Bronchial smooth muscle cell (primary cell): ENCODE measurements at places on chromosomes 1 and 21. TPM values are rescaled to one million over a fixed set of nuclear protein-coding genes. Genes with fewer than 3 reads are reported as not detected.

RHCE gene
- 1.5 and 1.6 TPM in 2 replicates for total RNA-seq

TSPAN2 gene
- total RNA-seq = not detected in 2 replicates

GPR137B gene
- total RNA-seq = 9.6 and 15.2 TPM in 2 replicates

CYP4A11 gene
- not detected in 2 replicates for total RNA-seq

IL20 gene
- not detected in 2 replicates for total RNA-seq

TCHHL1 gene
- not detected in 2 replicates for total RNA-seq

FAM72D gene
- total RNA-seq = 0.09 and 0.47 TPM in 2 replicates

CHIT1 gene
- not detected in 2 replicates for total RNA-seq

PCSK9 gene
- total RNA-seq = 0.94 and 1.1 TPM in 2 replicates

DCDC2B gene
- not detected in 2 replicates for total RNA-seq

FAM20B gene
- total RNA-seq = 36.6 and 36.9 TPM in 2 replicates

MX2 gene
- total RNA-seq = 0.34 and 0.63 TPM in 2 replicates

GPR37L1 gene
- under 0.01 TPM in 1 of 2 replicates, not detected in the other for total RNA-seq

NCMAP gene
- not detected in 2 replicates for total RNA-seq

SLAMF1 gene
- total RNA-seq = not detected in 2 replicates

COL6A2 gene
- 1,128 and 2,830 TPM in 2 replicates for total RNA-seq

U2AF1 gene
- total RNA-seq = 9.5 and 15.1 TPM in 2 replicates

CRNN gene
- total RNA-seq = under 0.01 and 0.09 TPM in 2 replicates

CR2 gene
- not detected in 2 replicates for total RNA-seq

PEAR1 gene
- total RNA-seq = 0.09 and 2.5 TPM in 2 replicates

SPATA46 gene
- total RNA-seq = not detected in 2 replicates

NCF2 gene
- 0.16 and 0.17 TPM in 2 replicates for total RNA-seq

LCE3D gene
- not detected in 2 replicates for total RNA-seq

ADAMTS5 gene
- total RNA-seq = 5.4 and 7.7 TPM in 2 replicates

ST6GALNAC5 gene
- total RNA-seq = under 0.01 TPM in 1 of 2 replicates, not detected in the other

AMY2A gene
- 0.09 TPM in 1 of 2 replicates, not detected in the other for total RNA-seq

RSPO1 gene
- total RNA-seq = 0.16 and 1.8 TPM in 2 replicates

FMOD gene
- 3.6 and 20.5 TPM in 2 replicates for total RNA-seq

KCNH1 gene
- not detected in 2 replicates for total RNA-seq

OR2T2 gene
- total RNA-seq = not detected in 2 replicates

RNU1-4 gene
- total RNA-seq = 2,114 and 10,807 TPM in 2 replicates

RNF207 gene
- 10.1 and 17.1 TPM in 2 replicates for total RNA-seq

PYGO2 gene
- total RNA-seq = 4.6 and 10.6 TPM in 2 replicates

LCE3A gene
- total RNA-seq = not detected in 2 replicates

CD2 gene
- not detected in 2 replicates for total RNA-seq

BTBD8 gene
- 4.1 and 4.7 TPM in 2 replicates for total RNA-seq

IL22RA1 gene
- 0.09 TPM in 1 of 2 replicates, not detected in the other for total RNA-seq

BCAN gene
- total RNA-seq = not detected in 2 replicates

TMEM54 gene
- total RNA-seq = 27.9 and 55.5 TPM in 2 replicates

BRWD1 gene
- total RNA-seq = 40.4 and 46.1 TPM in 2 replicates

LIN28A gene
- total RNA-seq = under 0.01 TPM in 1 of 2 replicates, not detected in the other

OR11L1 gene
- total RNA-seq = not detected in 2 replicates

SPRR3 gene
- total RNA-seq = 0.43 TPM in 1 of 2 replicates, not detected in the other

RGS4 gene
- total RNA-seq = 2.7 and 12.6 TPM in 2 replicates

S100A2 gene
- total RNA-seq = 3.6 and 3.8 TPM in 2 replicates

GALE gene
- total RNA-seq = 8.1 and 12.8 TPM in 2 replicates

SYT6 gene
- total RNA-seq = not detected in 2 replicates
